ENCODE measurements at places on chromosomes 3 and 15.

DNA sequence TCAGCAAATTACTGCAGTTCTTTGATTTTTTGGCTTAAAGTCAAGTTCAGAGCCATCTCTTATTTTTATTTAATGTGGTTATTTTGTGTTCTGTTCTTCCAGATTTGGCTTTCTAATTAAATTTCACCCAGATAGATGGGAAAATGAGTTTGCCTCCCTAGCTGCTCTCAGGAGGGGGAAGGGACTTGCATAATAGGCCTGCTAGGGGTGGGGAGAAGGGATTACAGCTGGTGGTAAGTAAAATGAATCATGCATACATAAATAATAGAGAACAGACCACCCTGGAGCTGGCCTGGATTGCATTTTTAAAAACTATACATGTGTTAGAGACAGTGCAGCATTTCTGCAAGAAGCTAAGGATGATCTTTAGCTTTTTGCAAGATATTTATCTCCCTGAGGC, 3.9 kb upstream of the PXYLP1 start:
- no peak for DNase-seq

- DNase-seq: no peak
Measured at GRCh38 chr3:132029182-132029902, 5.5 kb downstream of the CPNE4 start.

DNA sequence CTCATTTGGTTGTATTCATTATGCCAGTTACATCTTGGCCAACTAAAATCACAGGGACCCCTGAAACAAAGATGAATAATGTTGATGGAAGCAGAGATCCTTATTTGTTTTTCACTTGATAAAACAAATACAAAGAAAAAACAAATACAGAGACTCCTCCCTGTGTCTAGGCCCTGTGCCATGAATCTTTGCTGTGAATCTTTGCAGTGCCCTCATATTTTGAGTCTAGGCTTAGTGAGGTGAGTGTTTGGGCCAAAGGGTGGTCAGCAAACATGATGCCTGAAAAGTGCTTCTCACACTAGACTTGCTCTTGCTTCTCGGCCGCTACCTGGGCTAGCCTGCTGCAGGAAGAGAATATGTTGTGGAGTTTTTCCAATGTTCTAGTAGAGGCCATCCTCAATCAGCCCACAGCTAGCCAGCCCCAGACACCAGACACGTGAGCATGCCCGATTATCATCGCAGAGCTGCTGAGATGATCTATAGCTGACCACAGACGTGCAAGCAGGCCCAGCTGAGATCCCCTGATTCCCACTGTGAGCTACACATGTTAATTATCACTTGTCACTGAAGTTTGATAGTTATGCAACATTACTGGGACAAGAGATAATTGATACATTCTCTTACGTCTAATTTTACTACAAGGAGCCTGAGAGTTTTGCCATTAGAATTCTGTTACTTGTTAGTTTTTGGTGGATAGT, 191.4 kb downstream of the THRB start:
- DNase-seq: no peak

DNA sequence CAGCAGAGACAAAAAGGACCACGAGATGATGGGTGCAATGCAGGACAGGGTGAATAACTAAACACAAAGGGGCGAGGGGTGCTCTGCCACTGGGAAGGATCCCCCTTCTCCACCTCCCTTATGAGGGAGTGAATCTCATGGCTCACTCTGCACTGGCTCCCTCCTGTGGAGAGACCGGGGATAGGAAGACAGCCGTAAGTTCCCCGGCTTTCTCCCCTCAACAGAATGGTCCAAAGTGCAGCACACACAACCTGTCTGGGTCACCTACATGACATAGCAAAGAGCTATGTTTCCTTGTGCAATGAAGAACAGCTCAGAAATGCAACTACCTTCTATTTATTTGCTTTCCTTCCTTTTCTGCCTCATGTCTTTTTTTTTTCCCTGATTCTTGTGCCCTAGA, 7.8 kb upstream of the ACSBG1 start:
- no peak for DNase-seq

DNA sequence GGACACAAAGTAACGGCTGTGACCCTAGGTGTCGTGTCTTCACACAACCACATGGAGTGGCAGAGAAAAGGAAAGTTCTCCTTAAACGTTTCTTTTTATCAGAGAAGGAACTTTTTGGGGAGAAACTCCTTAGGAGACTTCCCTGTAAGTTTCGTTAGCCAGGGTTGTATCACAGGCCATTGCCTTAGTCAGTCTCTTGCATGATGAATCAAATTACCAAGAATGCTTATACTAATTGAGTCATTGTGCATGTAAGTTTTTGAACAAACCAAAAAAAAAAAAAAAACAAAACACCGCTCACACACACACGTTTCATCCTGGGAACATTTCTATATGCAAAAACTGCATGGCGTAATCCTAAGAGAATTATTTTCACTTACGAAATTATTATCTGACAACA, 150.4 kb upstream of the SATB1 start:
- no peak for DNase-seq

- DNase-seq: no peak
Measured at GRCh38 chr3:49370585-49371290, 12.6 kb upstream of the GPX1 start.

DNA sequence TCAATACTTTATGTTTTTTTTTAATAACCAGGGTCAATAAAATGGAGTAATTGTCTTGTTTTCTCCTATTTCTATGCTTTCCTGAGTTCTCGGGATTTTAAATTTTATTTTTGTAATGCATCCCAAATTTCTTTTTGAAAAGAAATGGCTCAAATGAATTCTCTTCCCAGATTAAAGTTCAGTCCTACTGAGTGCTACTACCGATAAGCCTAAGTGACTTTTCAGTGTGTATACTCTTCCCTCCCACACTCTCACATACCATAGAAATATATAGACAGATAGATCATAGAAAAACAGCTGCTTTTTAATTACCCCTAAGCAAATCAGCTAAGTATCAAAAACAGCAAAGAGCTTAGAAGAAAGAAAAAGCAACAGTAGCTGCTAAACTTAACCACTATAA, 1.5 kb downstream of the SERPINI1 start:
- no peak for DNase-seq

- peak; percentile 20 for DNase-seq
Measured at GRCh38 chr15:35827141-35827540, 281.2 kb upstream of the DPH6 start.

GRCh38 chr3:5613599-5613998, 426.1 kb downstream of the EDEM1 start:
- DNase-seq: no peak

DNA sequence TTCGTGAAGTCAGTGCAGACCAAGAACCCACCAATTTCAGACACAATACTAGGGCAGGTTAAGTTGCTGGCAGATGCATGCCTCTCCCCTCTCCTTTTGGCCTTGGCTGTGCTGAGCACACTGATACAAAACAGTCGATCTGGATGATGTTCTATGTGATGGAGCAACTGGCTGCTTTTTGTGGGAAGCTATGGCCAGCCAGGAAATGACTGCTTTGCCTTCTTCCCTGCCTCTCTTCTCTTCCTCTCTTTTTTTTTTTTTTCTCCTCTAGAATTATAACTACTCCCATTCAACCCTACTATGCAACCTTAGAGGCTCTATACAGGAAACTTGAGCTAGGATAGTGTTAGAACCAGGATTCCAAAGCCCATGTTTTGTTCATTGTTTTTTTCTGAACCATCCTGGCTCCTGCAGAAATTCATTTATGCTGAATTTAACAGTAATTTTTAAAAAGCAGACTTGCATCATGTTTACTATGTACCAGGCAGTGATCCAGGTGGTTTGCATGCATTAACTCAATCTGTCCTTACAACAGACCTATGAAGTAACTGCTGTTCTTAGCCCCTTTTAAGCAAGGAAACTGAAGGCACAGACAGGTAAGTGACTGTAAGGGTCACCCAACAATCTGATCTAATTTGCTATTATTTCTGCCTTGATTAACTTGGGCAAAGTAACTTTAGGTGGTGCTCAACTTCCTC, 62.9 kb downstream of the PLD1 start:
- DNase-seq: no peak

- DNase-seq: peak; percentile 85
Measured at GRCh38 chr3:124558991-124559845, 171.0 kb upstream of the UMPS start.

DNA sequence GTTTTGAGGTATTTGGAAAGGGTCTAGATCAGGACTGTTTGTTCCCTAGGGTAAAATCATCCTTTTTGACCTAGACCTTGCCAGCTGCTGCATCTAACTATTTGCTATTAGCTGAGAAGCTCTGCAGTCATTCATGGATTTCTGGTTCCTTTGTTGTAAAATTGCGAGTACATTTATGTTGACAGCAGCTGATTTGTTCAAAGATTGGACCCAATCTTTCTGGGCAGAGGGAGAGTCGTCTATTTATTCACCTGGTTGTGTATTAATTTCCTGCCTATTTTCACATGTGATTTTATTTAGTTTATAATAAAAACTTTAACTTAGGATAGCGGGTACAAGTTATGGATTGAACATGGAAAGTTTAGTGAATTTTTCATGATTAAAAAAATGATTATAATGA, 236.3 kb downstream of the CNTN4 start:
- DNase-seq: no peak

DNA sequence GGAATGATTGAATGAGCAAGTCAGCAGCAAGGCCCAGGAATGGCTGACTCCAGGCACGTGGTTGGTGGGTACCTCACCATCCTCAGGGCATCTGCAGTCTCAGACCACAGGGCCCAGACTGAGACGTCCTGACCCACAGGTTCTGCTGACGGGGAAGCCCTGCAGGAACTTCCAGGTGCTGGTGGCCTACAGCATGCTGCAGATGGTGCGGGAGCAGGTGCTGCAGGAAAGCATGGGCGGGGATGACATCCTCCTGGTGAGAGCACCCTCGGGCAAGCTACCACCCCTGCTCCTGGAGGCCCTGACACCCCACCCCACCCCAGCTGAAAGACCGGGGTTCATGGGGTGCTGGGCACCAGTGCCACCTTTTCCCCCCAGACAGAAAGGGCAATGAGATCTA, 14.1 kb downstream of the TBC1D21 start:
- no peak for DNase-seq

- DNase-seq: no peak
Measured at GRCh38 chr15:70783041-70783440, 19.7 kb upstream of the UACA start.

DNA sequence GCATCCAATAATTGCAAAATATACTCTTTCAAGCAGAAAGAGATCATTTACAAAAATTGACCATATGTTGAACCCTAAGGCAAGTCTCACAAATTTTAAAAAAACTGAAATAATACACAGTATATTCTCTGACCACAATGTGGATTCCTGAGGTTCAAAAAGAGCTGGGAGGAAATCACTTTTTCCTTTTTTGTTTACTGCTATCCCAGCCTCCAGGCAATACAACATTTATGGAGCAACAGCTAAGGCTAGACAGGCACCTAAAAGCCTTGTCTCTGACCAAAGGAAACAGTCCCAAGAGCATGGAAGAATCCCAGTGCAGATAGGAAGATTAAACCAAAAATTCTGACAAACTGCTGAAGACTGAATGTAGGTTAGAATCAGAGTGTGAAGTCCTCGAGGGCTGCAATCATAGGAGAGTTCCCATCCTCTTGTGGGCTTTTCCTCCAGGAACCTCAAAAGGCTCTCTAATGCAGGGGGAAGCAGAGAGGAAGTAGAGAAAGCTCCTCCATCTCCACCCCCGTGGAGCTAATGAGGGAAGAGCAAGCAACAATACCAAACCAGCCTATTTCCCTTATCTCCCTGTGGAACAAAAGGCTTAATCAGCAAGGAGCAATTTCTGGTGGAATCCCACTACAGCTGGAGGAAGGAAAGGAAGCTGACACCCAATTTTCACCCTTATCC, 57.0 kb downstream of the TMCC1 start:
- no peak for DNase-seq

- DNase-seq: no peak
Measured at GRCh38 chr3:129602309-129602708, 4.2 kb downstream of the PLXND1 start.

DNA sequence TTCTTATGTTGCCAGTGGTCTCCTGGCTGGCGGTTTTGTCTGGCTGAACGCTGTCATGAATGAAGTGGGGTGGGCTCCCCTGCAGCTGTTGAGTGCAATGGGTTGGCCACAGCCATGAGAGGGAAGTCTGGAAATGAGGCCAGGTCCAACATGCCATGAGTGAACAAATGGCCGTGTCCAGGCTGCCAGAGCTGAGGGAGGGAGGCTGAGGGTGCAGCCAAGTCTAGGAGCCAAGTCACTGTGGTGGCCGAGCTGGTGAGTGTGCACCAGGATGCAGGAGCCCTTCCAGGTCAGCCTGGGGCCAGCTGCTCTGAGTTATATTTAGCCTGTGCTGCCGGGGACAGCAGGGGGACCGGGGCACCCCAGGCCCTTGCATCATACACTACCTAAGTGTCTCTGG, 24.7 kb upstream of the PRR23E start:
- DNase-seq: no peak

- DNase-seq: no peak
Measured at GRCh38 chr15:89132611-89133507, 44.6 kb downstream of the ABHD2 start.

DNA sequence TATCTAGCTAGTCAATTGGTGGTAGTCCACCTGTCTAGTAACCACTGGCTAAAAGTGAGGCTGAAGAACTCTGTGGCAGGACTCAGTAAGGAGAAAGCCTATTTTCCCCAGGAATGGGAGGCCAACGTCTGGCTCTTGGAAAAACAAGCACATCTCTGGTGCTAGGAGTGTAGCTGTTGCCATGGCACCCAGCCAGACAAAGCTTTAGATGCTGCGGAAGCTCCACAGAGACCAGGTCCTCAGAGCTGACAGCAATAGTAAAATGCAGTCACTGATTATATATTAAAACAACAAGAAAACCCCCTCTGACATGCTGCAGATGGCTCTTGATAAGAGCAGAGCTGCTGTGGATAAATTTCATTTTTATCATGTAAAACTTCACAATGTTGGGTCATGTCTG, 124.9 kb upstream of the STRIT1 start:
- no peak for DNase-seq

DNA sequence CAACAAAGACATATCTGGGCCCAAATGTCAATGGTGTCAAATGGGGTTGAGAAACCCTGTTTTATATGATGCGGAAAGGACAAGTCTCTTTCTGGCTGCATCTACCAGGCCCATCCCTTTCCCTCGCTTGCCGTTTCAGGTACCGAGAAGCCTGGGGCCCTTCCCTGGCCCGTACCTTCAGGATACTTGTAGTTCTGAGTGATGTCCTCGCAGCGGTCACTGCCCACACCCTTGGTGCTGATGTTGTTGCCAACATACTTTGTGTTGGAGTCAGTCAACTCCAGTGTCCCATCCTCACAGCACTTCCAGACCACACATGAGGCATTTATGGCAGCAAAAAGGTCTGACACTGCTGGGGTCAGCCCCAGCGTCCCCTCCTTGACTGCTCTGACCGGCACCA, 13.8 kb downstream of the EPB42 start:
- no peak for DNase-seq

DNA sequence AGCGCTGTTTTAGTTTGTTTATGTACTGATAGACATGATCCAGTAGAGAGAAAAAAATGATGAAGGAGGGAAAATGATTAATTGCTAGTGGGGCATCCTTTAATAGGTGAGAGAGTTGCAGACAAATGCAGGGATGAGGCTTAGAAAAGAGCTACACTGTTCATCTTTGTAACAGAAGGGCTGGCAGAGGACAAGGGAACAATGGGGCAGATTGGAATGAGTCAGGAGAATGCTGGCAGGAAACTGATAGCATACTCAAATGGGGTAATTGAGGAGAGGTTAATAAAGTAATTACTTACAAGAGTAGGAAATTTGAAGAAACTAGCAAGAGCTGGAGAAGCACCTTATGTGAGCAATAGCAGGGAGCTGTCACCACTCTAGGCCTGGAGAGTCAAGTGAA, 170.9 kb downstream of the OXSM start:
- DNase-seq: no peak

- DNase-seq: no peak
Measured at GRCh38 chr3:23041918-23042696, 161.0 kb upstream of the UBE2E2 start.

- DNase-seq: no peak
Measured at GRCh38 chr15:62779036-62779770, 263.3 kb upstream of the TPM1 start.
